ENCODE measurements at places on chromosomes 7 and 10.

DNA sequence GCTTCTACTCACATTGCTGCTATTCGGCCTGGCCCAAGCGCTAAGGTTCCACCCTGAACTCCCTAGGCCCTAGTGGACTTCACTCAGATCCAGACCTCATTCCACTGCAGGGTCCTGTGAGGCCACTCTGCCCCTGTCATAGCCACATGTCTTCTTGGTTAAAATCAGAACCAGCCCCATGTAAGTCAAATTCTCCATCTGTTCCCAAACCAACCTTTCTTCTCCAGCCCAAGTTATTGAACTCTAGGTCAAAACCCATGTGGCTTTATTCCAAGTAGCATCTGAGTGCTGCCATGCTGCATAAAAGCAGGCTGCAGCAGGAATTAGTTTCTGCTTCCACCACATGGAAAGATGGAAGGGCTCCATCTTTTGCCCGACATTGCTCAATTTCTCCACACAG, 281.2 kb downstream of the SNX13 start:
- no peak for DNase-seq

DNA sequence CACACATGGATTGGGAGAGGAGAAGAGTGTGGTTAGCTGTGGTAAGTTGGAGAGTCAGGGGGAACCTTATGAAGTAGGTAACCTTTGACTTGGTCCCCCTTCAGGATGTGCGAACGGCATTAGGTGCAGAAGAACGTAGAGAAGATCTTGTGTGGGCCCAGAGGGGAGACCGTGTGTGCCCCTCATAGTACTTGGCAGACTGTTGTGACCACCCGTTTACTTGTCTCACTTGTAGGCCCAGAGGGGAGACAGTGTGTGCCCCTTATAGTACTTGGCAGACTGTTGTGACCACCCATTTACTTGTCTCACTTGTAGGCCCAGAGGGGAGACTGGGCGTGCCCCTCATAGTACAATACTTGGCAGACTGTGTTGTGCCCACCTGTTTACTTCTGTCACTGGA, 2.6 kb downstream of the GTPBP4 start:
- no peak for DNase-seq

- DNase-seq, result no peak
Observed at GRCh38 chr7:135447748-135448147, 62.2 kb downstream of the CNOT4 start.

DNA sequence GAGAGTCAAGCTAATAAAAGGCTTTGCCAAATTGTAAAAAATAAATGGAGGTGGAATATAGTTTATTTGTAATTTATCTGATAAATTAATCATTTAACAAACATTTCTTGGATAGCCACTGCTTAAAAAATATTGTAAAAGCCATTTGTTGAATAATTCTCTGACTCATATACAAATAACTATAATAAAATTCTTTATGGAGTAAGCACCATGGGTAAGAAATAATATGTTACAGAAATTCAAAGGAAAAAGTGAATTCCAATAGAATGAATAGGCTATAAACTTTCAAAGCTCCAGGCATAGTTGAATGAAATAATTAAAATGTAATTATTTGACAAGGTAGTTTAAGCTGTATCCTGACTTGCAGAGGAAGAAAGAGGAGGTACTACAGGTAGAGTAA, 291.4 kb upstream of the TMEM229A start:
- no peak for DNase-seq

DNA sequence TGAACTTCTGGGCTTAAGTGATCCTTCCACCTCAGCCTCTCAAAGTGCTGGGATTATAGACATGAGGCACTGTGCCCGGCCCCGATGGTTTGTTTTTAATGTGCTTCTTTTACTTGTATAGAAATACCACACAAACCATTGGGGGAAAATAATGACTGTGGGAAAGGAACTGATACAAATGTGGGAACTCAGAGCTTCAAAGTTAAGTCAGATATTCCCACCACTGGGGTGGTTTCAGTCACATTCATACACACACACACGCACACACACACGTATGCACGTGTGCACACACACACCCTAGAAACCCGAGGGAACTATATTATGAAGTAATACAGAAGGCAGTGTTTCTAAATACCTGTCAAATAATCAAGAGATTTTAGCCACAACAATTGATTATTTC, 17.0 kb downstream of the CPA4 start:
- DNase-seq, result no peak

- no peak for DNase-seq
Observed at GRCh38 chr7:111663771-111664170, 101.5 kb upstream of the IMMP2L start.

DNA sequence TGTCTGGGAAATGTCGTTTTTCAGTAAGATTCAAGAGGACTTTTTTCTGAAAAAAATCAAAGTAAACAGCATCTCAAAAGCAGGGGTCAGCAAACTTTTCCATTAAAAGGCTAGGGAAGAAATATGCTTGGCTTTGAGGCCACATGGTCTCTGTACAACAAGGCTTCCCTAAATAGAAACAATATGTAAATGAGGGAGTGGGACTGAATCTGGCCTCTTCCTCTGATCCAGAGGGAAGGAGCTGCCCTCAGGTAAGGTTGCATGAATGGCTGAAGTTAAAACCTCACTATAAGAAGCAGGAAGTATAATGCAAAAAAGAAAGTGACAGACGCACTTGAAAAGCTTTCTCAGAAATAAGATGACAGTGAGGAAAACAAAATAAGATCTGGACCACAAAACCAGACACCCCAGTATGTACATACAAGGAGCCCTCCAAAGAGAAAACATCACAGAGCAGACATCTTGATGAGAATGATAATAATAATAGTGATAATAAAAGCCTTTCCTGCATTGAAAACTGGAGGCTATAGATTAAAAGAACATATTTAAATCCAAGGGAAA, 115.2 kb downstream of the PLXNA4 start:
- DNase-seq, result no peak

DNA sequence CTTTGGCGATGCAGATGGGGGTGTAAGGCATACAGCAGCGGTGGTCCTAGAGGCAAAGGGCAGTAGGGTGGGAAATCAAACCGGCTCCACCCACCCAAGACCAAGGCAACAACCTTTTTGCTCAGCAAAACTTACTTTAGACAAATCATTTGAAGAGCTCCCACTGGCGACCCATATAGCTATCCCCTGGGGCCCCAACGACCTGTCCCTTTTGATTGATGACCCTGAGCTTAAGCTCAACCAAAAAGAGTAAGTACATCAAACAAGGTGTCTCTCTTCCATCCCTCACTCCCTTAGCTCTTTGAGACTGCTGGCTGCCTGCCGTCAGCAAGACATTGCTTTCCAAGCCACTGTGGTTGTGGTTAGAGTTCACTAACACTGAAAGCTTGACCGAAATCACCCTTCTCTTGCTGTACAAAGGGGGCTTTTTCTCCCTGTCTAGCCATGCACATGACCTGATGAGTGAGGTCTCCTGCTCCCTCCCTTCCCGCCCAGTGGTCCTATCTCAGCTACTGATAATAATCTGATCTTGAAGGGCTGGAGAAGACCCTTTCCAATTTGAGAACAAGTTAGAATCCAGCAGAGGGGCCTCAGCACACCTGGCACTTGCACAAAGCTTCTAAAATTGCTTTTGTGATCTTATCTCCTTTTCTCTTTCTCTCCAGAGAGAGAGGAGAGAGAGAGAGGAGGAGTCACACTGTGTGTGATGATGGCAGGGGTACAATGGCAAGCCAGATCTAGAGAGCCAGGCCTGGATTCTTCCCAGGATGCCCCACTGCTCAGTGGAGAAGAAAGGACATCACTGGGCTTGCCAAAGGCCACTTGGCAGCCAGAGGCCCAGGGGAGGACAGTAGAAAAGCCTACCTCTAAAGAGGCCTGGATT, 42.2 kb downstream of the XPNPEP1 start:
- DNase-seq, result no peak

DNA sequence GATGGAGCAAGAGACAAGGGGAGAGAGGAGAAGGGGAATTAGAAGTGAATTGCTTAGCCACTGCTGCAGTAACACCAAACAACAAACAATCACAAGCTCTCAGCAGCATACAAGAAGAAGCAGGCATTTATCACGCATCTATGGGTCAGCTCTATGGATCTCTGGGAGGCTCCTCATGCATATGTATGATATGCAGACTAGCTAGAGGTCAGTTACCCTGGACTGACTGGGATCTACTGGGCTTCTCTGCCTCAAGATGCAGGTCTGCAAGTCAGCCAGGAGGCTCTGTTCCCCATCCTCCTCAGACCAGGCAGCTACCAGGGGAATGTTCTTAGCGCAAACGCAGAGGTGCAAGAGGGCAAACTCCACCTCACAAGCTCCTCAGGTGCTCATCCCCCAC, 64.7 kb upstream of the SEM1 start:
- DNase-seq, result no peak

GRCh38 chr7:141430455-141431139, 120.6 kb upstream of the AGK start:
- no peak for DNase-seq

- no peak for DNase-seq
Observed at GRCh38 chr10:12513775-12514673, 164.7 kb downstream of the CAMK1D start.

- DNase-seq, result no peak
Observed at GRCh38 chr10:112843623-112844022, 106.4 kb upstream of the TCF7L2 start.

GRCh38 chr7:117186218-117187010, 136.4 kb downstream of the WNT2 start:
- DNase-seq, result no peak

Measured in renal cortex interstitium (tissue), 15 donors.